ENCODE measurements at places on chromosomes 2 and 18. TPM values are rescaled to one million over a fixed set of nuclear protein-coding genes. Genes with fewer than 3 reads are reported as not detected.

DNA sequence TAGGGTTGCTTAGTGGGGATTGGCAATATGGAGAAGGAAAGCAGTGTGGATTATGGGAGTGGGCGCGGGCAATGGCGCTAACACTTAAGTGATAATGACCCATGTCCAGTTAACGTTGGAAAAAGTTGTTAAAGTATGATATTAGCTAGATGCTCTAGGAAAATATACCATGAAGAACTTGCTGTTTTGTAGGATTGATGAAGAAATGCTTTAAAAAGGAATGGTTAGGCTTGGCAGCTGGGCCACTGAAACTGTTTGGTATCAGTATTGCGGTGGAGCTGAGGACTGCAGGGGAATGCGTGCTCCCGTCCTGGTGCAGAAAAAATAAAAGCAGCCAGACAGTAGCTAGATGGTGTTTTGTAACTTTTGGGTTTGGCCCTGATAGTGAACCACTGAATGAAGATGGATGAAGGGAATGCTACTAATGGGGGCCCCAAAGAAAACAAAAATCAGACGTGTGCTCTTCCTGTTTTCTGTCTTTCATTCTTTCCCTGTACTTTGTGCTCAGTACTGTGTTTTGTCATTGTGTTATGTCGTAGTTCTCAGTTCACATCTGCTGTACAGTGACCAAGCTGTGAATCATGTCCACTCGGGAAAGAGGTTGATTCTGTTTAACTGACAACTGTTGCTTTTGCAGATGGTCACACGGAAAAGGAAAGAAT, 999 bp downstream of the INSIG2 start:
- peak; percentile 19 for DNase-seq

DNA sequence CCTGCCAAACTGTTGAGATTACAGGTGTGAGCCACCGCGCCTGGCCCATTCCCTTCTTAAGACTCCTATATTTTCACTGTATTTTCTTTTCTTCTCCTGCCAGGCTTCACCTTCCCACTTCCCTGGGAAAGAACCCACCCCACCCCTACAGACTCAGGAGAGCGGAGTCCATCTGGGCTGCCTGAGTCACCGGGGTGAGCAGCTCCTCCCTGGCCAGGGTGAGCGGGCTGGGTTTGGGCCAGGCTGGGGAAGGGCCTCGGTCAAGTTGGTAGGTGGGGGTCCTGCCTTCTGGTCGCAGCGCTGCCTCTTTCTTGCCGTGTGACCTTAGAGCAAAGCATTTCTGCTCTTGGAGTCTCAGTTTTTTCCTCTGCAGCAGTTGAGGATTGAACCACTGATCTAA, 2.1 kb upstream of the GAREM2 start:
- no peak for DNase-seq

DNA sequence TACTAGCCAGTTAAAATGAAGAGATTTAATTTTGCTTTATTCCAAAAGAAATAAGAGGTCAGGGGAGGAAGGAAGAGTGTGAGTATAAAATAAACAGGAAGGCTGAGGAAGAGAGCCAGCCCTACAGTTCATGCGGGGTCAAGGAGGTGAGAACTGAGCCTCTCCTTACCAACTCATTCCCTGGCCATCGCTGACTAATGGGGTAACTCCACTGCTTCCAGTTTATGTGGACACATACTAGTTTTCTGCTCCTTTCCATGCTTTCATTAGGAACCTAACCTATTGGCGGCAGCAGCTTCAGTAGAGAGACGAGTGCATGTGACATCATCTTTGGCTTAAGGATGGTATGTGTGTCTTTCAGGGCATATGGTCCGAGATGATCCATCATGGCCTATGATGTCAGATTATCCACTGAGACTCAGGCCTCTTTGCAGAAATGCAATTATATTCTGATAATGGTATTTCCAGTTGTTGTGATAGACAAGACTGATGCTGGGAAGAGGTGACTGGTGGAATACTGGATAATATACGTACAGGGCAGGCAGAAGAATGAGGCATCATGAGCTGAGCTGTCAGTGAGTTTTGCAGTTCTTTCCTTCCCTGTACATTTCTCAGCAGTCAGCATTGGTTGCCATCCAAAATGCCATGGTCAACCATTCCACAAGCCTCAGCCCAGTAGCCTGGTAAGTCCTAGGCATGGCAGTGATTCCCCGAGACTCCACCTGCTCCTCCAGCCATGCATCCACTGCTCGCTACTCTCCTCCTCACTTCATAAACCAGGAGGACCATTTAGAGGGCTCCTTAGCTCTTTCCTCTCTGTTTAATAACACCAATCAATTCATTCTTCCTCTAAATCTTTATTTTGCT, 184.6 kb upstream of the OSR1 start:
- DNase-seq: no peak

DNA sequence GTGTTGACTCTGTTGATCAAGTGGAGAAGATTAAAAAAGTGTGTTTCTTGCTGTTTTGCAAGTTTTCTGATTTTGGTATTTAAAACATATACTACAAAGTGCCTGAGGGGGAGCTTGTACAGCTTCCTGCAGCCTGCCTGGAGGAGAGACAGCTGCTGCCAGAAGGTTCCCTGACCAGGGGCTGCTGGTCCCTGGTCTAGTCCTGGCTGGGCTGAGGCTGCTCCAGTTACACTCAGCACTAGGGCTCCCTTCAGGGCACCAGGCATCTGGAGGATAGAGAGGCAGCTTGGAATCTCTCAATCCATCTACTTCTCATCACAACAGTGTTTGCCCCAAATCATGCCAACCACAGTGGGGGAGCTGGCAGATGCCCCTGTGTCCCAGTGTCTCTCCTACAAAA, 4.8 kb downstream of the MC2R start:
- peak; percentile 29 for DNase-seq

DNA sequence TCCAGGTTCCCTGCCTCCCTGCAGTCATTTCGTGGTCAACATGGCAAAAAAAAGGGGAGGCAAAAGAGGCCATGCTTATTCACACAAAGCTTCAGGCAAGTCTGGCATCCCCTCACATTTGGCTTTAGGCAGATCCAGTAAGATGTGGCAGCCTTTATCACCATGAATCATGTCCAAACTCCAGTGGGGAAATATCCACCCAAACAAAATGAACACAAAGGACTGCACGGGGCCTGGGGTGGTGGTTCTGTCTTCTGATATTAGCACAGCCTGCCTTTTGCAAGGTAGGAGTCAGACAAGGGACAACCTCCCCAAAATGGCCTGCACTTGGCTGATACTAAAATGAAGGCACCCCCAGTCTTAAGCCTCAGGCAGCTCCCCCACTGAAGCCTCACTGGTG, 129.9 kb downstream of the ZBTB7C start:
- no peak for DNase-seq

Gene HOXD8
- total RNA-seq: 4.1 TPM

- no peak for DNase-seq
Observed at GRCh38 chr2:223108351-223109050, 56.5 kb downstream of the KCNE4 start.

DNA sequence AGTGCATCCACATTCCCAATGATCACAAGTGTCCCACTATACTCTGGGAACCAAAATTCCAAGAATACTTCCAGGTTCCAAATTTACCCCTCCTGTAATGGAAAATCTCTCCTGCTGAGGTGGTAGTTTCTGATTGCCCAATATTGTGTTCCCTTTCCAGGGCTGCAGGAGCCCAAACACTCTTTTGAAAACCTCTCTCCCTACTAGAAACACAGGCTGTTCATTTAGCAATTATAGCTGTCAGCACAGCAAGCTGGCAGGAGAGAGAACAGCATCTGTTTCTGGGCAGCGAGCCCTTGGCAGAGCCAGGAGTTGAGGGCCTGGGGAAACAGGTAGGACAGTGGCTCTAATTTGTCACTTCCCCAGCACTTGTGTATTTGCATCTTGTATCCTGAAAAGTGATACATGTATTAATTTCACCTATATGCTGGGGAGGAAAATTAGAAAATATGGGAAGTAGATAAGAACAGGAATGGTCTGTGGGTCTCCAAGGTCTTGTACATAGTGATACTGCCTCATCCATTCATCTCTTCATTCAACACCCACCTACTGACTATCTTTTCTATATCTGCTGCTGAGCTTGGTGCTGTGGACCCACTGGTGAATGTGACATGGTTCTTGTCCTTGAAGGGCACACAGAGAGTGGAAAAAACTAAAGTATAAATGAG, 16.9 kb upstream of the PAIP2B start:
- peak; percentile 89 for DNase-seq

- no peak for DNase-seq
Observed at GRCh38 chr2:106343274-106343673, 124.9 kb downstream of the RGPD3 start.

- no peak for DNase-seq
Observed at GRCh38 chr2:201500534-201500933, 49.0 kb downstream of the STRADB start.

GRCh38 chr2:84395820-84396219, 63.3 kb downstream of the SUCLG1 start:
- no peak for DNase-seq

DNA sequence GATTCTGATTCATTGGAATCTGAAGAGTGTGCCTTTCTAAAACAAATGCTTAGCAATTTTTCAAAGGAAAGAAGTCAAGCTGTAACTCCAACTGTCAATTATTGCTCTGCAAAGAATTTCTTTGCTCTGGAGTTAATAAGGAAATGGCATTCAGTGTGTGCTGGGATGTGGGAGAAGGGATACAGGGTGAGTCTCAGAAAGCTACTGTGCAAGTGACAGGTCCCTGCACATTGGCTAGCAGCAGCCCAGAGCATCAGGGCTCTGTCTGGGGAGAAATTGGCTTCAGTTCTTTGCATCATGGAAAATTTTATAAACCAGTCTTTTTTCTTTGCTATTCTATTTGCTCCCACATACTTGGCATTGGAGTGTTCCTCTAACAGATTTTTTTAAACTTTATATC, 1.1 kb upstream of the SYT4 start:
- DNase-seq: peak; percentile 87

GRCh38 chr18:50802141-50802540, 17.7 kb downstream of the MRO start:
- no peak for DNase-seq

Gene LYG2
- total RNA-seq: not detected

Gene CLEC4F
- 0.18 TPM for total RNA-seq

Gene DSC1
- total RNA-seq: not detected

GRCh38 chr18:46518438-46518837, 138.6 kb downstream of the LOXHD1 start:
- DNase-seq: no peak

Gene ABHD1
- 0.43 TPM for total RNA-seq

- no peak for DNase-seq
Observed at GRCh38 chr18:13380691-13381070, 162.1 kb downstream of the LDLRAD4 start.

DNA sequence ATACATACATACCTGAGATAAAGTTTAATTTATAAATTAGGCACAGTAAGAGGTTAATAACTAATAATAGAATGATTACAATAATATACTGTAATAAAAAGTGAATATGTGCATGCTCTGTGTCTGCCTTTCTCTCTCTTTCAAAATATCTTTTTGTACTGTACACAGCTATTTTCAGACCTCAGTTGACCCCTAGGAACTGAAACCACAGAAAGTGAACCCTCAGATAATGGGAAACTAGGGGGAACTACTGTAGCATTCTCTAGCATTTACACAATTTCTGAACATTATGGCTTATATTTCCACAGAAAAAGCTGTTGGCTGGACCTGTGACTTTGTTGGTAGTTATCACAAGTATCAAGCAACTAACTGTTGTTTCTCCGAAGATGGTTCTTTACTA, 25.9 kb downstream of the WDR75 start:
- DNase-seq: no peak

DNA sequence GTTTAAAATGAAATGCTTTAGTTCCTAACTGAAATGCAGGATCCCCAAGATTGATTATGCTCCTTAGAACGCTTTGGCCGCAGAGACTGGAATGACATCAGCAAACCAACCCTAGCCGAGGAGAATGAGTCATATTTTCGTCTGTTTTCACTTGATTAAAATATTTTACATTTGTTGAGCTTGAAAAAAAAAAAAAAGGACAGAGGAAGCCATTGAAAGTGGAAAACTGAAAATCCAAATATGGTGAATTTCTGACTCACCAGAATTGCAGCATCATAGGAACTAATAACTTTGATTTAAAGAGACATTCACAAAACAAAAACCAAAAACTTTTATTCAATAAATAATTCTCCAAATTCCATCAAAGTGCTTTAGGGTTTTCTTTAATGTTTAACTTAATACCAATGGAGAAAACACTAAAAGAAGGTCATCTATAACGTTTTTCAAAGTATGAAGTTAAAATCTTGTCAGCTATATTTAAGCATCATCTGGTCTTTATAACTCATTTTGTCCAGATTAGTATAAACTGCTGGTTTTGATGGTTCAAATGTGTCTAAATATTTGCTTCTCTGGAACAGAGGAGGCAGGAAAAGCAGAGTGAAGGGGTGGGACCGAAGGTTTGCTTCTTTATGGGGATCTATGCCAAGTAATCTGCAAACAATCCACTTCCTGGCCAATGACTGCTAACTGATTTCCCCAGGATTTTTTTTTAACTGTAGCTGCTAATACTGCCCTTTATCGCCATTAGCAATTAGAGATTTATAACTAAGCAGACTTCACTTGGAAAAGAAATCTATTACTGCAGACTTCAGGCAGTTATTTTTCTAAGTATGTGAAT, 30.9 kb upstream of the COL5A2 start:
- no peak for DNase-seq

DNA sequence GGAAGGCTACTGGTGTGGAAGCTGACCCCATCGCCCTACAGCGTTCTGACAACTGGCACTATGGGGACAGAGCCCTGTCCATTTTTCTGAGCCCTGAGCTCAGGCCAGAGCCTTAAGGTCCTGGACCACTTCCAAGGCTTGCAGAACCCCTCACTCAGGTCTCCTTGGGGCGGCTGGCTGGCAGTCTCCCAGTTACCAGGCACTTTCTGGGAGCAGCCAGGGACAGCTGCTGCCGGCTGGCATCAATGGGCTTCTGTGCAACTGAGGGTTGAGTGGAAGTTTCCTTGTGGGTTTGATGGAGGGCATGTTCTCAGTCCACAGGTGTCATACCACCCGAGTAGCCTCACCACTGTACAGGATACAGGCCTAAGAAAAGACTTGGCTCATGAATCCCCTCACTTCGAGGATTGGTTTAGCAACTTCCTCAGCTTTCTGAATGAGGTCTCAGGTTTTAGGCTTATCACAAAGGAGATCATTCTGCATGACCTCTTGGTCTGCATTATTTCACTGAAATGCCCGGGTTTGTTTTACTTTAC, 27.4 kb upstream of the WIPF1 start:
- no peak for DNase-seq

Gene FNDC4
- 4.0 TPM for total RNA-seq

DNA sequence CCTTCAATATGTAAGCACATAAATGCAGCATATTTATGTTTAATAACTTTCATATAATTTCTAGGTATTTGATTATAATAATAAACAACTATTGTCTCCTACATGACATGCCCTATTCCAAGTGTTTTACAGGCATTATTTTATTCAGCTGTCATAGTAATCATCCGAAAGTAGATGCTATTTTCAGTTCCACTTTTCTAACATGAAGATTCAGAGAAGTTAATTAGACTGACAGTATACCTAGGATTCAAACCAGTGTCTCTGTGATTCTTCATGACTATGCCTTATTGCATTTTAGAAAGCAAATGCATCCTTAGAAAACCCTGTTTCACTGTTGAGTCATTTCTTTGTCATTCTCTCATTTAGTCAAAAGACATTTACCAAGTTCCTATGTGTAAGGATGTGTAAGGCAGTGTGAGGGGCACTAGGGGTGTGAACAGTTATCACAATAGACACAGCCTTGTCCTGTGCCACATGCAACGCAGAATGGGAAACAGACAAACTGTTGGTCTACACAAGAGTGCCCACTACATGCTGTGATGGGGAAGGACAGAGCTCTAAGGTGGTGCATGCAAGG, 79.8 kb downstream of the DTNA start:
- DNase-seq: no peak

Gene TEX51
- total RNA-seq: not detected
